Mesenteric fat pad (tissue), 1 donor: ENCODE measurements at places on chromosomes 16 and 17. TPM values are rescaled to one million over a fixed set of nuclear protein-coding genes. Genes with fewer than 3 reads are reported as not detected.

DNA sequence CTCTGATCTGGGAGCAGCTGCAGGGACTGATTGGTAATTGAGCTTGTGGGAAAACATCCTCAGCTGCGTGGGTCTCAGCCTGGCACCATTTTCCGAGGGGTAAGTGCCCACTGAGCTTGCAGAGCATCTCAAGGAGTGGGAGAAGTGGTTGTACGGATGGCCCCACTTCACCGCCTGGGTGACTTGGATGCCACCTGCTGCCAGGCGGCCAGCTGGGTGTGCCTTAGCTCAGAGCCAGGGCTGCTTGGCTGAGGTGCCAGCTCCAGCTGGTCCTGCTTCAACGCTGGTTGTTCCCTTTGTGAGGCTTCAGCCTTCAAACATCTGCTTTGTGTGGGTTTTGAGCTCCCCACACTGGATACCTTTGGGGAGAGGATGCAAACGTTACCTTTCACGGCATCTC lies 482.7 kb upstream of the EEF2KMT start:
- DNase-seq, result no peak

DNA sequence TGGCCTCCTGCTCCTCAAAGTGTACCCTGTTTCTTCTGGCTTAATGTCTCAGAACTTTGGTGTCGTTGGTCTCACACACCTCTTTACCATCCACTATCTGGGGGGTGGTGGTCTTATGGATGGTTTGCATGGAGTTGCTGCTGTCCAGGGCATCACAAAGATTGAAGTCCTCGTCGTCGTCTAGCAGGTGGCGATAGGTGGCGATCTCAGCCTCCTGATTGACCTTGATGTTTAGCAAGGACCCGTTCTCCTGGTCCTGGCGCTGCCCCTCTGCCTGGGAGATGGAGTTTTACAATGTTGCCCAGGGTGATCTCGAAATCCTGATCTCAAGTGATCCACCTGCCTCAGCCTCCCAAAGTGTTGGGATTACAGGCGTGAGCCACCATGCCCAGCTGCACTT lies 31.1 kb upstream of the HELZ start:
- DNase-seq, result no peak

GRCh38 chr17:43599046-43599395 lies 52.9 kb upstream of the ETV4 start:
- DNase-seq, result no peak

DNA sequence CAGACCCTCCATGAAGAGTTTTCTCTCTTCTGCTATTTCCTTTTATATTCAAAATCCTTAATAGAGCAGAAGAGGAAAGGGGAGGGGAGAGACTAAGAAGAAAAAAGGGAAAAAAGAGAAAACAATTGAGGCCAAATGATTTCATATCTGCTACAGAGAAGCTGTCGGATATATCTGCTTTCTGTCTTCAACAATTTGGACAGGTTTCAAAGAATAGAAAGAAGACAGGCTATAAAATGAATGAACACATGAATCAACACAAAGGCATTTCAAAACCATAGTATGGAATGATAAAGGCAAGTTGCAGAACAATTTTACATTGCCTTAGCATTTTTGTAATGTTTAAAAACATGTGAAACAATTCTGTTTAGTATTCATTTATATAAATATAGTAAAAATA lies 4.7 kb upstream of the CMTR2 start:
- no peak for DNase-seq

DNA sequence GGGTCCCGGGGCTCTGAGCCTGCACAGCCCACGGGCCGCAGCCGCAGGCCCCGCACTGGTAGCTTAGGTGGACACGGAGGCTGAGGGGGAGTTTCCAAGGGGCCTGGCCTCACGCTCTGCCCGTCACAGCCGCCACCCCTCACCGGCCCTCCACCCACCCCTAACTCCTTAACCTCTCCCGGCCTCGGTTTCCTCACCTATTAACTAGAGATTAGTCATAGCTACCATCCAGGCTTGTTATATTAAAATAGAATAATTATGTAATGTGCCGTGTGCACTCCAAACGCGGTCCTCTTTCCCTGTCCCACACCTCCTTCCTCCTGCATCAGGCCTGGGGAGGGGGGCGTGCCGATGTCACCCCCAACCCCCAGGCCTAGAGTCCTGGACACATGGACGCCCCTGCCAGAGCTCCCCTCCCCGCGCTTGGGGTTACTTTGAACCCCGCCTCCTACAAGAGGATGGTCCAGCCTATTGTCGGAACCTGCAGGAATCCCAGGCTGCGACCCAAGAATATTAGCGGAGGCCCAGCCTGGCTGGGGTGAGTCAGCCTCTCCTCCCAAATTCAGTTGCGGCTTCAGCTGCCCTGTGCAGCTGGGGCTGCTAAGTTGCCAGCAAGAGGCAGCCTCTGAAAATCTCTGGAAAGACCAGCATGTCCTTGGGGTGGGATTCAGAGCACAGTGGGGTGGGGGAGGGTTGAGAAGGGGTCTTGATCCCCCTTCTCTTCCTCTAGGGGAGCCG lies 17.3 kb downstream of the SOCS3 start:
- no peak for DNase-seq

GRCh38 chr17:8698162-8698971 lies 46.3 kb downstream of the CCDC42 start:
- DNase-seq, result peak; percentile 90

GRCh38 chr16:31430380-31431052 lies 2.4 kb upstream of the COX6A2 start:
- DNase-seq, result no peak

- DNase-seq, result peak; percentile 35
These were observed 446 bp upstream of the COQ7 start for GRCh38 chr16:19066988-19067348.

DNA sequence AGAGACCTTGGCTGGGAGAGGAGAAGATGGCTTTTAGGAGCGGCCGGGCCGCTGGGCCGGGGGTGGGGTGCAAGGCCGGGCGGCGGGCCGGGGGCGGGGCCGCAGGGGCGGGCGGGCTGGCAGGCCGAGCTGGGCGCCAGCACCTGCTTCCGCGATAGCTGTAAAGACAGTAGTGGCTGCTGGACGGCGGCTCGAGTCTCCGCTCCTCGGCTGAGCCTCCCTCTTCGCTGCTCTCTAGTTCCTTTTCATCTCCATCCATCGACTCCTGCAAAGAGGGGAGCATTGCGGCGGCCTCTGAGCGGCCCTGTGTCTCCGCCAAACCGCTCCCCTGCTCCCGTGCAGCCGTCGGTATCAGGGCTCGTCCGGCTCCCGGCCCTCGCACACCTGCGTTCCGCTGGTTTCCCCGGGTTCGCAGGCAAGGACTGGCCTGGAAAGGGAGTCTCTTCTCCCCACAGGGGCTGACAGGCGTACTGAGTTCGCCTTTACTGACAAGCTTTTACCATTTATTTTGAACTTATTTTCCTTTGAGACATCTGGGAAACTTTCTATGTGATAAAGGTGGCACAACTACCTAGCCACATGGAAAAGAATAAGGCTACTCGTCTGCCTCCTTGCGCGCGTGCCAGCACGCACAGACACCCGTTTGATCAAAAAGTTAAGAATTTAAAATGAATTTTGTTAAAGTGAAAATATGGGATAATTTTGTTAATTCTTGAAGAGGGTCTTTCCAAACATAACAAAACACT lies at the start of gene C17orf75:
C17orf75 (minus strand) TSS at position 317 of the 746 bp plus-strand sequence; CDS start at position 283, 34 bp downstream.
- peak; percentile 92 for DNase-seq

DNA sequence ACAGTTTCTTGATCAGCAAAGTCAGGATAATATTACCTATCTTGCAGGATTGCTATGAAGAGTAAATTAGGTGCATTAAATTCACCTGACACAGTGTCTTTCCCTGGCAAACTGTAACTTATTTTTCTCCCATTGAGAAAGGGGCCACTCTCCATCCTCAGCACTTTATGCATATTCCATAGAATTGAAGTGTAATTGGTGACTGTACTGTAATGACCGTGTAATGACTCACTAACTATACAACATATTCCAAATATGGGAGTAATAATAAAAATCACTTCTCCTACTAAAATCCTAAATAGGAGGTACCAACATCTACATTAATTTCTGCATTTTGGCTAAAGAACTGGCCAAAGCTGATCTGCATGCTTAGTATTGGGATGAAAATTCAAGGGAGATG lies 141.9 kb upstream of the NOG start:
- no peak for DNase-seq

- DNase-seq, result peak; percentile 43
These were observed 27.5 kb downstream of the NLRC5 start for GRCh38 chr16:57016831-57017230.

- no peak for DNase-seq
These were observed 6.7 kb downstream of the NDUFAF8 start for GRCh38 chr17:81245665-81246342.

- DNase-seq, result peak; percentile 6
These were observed 599.4 kb upstream of the CDH5 start for GRCh38 chr16:65767125-65767524.

GRCh38 chr16:27486344-27486743 lies 63.4 kb downstream of the GTF3C1 start:
- DNase-seq, result no peak

DNA sequence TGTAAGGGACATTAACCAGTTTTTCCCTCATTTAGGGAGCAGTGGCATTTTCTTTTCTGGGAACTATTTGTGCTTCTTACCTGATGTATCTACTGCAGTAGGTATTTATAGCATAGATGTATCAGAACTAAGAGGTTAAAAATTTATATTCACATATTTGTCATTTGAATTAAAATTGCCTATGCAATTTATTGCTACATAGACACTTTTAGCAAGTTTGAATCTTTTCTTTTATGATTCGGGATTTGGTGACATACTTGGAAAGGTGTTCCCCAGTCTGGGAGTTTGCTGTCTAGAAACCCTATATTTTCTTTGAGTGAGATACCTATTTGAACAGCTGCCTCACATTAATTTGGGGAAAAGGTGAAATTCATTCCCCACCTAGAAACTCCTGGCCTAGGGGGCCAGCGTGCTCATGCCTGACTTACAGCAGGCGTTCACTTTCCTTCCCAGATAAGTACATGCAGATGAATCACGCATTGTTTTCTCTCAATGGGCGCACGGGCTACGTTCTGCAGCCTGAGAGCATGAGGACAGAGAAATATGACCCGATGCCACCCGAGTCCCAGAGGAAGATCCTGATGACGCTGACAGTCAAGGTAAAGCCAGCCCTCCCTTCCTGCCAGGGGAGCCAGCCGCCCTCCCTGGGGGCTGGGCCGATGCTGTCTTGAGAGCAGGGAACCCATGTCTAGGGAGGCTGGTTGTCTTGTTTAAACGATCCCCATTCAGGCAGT lies 73.8 kb downstream of the SDR42E1 start:
- DNase-seq, result no peak

GRCh38 chr17:8125154-8125946 lies 1.4 kb upstream of the HES7 start:
- DNase-seq, result no peak

GRCh38 chr16:68793401-68793857 lies 49.9 kb upstream of the TANGO6 start:
- no peak for DNase-seq

GRCh38 chr17:4005296-4006164 lies 41.3 kb upstream of the ATP2A3 start:
- peak; percentile 65 for DNase-seq

GRCh38 chr16:63185235-63185780 lies 1149.1 kb upstream of the CDH8 start:
- DNase-seq, result no peak

DNA sequence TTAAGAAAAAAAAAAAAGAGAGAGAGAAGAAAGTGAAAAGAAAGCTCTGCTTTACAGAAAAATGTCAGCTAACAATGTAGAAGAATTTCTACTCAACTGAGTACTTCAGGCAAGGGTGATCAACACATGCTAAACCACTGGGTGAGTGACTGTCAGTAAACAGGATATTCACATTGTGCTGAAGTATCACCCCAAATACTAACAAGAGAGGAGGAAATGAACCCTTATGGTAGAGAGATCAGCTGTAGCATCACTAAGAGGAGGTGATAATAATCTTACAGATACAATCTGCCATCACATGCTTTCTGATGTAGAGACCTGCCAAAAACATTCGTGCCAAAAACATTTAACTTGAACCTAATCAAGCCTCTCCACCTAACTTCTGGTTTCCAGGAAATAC lies 30.7 kb upstream of the ICAM2 start:
- DNase-seq, result no peak

DNA sequence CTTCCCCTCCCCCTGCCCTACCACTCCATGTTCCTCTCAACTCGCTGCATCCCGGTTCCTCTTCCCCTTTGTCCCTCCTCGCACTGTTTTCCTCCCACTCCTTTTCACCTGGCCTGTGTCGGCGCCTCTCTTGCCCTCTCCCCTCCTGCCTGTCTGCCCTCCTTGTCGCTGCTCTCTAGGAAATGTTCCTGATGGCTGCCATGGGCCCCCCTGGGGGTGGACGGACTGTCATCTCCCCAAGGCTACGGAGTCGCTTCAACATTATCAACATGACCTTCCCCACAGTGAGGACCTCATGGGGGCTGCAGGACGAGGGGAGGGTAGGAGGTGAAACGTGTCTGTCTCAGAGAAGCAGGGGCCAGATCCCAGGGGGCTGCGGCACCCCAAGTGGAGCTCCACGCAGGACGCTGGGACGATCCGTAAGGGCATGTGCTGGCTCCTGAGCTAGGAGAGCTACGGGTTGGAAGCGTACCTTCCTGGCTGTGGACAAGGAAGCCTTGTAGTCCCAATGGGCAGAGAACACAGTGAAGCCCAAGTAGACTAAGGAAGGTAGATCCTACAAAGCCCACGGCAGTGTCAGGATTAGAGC lies 39.8 kb upstream of the KDM6B start:
- DNase-seq, result no peak

DNA sequence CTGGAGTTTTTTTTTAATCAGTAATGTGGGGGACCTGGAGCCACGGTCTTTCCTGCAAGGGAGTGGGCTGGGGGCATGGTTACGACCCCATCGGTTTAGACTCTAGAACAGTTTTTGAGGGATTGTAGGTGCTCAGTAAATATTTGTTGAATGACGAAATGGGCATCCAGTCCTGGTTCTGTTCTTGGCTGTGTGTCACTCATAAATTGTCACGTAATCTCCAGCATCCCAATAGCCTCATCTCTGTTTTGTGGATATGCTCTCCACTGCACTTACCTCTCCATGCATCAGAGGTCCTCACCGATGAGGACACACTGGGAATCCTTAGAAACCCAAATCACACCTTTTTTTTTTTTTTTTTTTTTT lies 497 bp upstream of the SLC38A7 start:
- no peak for DNase-seq

GRCh38 chr16:89050868-89051311 lies 42.8 kb upstream of the ACSF3 start:
- no peak for DNase-seq

- no peak for DNase-seq
These were observed 842.1 kb downstream of the KCNJ2 start for GRCh38 chr17:71011391-71011790.

- DNase-seq, result no peak
These were observed 952.6 kb upstream of the SOX9 start for GRCh38 chr17:71168053-71168741.

- DNase-seq, result peak; percentile 69
These were observed 99.0 kb downstream of the C16orf78 start for GRCh38 chr16:49472598-49472997.

GRCh38 chr17:3895354-3895753 lies 2.5 kb upstream of the CAMKK1 start:
- no peak for DNase-seq

The BORCS6 gene
- 5.8 TPM for total RNA-seq

The NDUFAF8 gene
- 46.2 TPM for total RNA-seq

The GLIS2 gene
- 14.2 TPM for total RNA-seq

The CRYM gene
- total RNA-seq, result not detected

The KIF2B gene
- total RNA-seq, result not detected

The KRTAP4-5 gene
- total RNA-seq, result not detected

The MAPK7 gene
- total RNA-seq, result 27.2 TPM

The CYLD gene
- total RNA-seq, result 35.4 TPM

The CTRB1 gene
- 4.8 TPM for total RNA-seq
